ENCODE measurements at places on chromosomes 6 and 20.

- DNase-seq = no peak
- H3K4me1 ChIP-seq = no peaks in the 10 kb centered on the region
- H3K4me3 ChIP-seq = no peak overlapping the region
- H3K27me3 ChIP-seq = peaks cover 43% of the 10 kb centered on the region
These were observed 45.5 kb upstream of the NRN1 start for GRCh38 chr6:6052216-6052615.

GRCh38 chr20:19794941-19795340 is 36.9 kb downstream of the RIN2 start:
- no peak overlapping the region for H3K4me3 ChIP-seq
- H3K4me1 ChIP-seq = no peaks in the 10 kb centered on the region
- H3K27ac ChIP-seq = no peak overlapping the region
- no peak for DNase-seq

DNA sequence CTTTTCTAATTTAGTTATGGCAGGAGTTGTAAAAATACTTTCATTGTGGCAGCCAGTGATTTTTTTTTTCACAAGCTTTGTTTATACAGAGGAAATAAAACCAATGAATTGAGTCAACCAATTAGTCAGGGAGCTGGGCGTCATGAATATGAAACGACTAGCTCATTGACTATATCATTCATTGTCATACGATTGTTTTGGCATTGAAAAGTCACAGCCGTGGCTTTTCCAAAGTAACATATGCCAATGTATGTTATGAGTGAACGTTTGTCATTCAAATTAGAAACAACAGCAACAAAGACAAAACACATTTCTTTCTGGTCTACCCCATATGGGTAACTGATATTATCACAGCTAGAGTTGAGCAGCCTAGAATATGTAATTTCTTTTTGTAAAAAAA is 810.6 kb downstream of the EPHA7 start:
- no peak overlapping the region for H3K27ac ChIP-seq
- H3K27me3 ChIP-seq = no peaks in the 10 kb centered on the region
- DNase-seq = no peak
- H3K4me3 ChIP-seq = no peak overlapping the region
- no peaks in the 10 kb centered on the region for H3K36me3 ChIP-seq
- no peaks in the 10 kb centered on the region for H3K4me1 ChIP-seq

GRCh38 chr6:158266131-158266530 is 46.1 kb upstream of the TULP4 start:
- H3K27ac ChIP-seq = no peak overlapping the region
- peaks cover 7% of the 10 kb centered on the region for H3K4me1 ChIP-seq
- no peak for DNase-seq

DNA sequence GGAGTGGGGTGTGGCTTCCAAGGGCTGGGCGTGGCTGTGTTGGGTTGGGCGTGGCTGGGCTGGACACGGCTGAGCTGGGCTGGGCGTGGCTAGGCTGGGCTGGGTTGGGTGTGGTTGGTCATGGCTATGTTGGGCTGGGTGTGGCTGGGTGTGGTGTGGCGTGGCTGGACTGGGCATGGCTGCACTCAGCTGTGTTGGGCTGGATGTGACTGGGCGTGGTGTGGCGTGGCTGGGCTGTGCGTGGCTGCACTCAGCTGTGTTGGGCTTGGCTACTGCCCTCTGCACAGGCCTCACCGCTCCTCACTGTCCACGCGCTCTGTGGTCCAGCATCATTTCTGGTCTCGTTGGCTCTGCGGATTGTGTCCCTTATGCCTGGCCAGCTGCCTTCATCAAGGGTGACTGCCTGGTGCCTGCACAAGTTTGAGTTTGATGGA is 43.5 kb upstream of the SLCO4A1 start:
- H3K27me3 ChIP-seq = peaks cover 61% of the 10 kb centered on the region
- H3K4me1 ChIP-seq = peaks cover 15% of the 10 kb centered on the region

All from activated naive CD8-positive, alpha-beta T cell treated with anti-CD3 and anti-CD28 coated beads, Interleukin-2, amount 10 ng/mL, durations not matched to agents 7 days and 5 days (primary cell).